Stimulated activated CD8-positive, alpha-beta memory T cell treated with anti-CD3 and anti-CD28 coated beads, Interleukin-15, amount 100 ng/mL, for 48 hours (primary cell): ENCODE measurements at places on chromosomes 12 and 14.
A peak's percentile ranks its signal among the peaks of the same experiment; 100 is the strongest.

DNA sequence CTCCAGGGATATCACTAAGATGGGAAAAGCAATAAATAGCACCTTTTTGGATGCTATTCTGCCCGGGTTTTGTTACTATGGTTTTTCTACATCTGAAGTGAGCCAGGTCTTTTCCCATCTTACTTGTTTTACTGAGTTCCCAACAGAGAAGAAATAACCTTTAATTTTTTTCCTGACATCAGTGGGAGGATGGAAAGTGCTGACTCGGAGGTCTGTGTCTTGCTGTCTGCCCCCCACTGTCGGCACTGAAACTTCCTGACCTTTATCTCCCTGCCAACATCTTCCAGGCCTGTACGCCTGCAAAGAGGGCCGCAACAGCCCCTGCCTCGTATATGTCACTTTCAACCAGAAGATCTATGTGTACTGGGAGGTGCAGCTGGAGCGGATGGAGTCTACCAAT, 11.0 kb downstream of the ITFG2 start:
- DNase-seq: no peak

DNA sequence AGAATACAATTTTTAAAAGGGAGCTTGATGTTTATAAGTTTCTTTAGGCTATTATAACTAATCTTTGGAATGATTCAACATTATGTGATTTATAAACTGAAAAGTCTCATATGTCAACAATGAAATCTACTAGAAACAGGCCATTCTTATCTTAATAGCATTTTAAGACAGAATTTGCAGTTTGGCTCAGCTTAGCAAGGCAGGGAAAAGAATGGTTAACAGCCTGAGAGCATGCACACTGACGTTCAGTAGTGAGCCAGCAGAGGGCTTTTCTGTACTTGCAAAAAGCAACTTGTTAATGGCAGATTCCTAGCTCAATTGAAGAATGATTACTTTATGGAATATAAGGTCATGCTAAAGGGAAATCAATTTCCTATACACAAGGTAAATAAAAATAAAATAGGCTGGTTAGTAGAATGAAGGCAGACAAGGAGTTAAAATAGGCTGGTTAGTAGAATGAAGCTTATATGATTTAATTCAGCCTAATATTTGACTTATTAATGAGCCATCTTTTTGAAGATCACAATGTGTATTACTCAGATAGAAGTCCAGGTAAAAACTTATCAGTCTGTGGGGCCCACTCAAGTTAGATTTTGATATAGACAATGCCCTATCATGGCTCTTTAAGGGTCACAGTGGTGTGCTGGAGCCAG, 95.9 kb downstream of the OTOGL start:
- DNase-seq: no peak

DNA sequence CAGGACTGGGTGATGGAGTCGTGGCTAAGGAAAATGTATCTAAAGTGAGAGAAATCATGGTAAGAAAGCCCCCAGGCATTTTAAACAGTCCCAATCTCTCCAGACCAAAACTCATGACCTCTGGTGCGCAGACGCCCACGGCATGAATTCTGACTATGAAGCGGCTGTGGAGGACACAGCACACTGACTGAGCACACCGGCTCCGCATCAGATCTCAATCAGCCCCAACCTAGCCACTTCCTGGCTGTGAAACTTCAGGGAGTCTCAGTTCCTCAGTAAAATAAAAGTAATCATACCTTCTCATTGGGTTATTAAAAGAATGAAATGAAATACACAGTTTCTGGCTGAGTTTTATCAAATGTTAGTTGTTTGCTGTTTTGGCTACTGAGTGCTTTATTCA, 38.7 kb downstream of the SETD3 start:
- DNase-seq: no peak

GRCh38 chr12:113142173-113142885, 6.8 kb upstream of the RASAL1 start:
- DNase-seq: no peak

- DNase-seq: no peak
Observed at GRCh38 chr14:31371646-31372045, 48.7 kb downstream of the HEATR5A start.

DNA sequence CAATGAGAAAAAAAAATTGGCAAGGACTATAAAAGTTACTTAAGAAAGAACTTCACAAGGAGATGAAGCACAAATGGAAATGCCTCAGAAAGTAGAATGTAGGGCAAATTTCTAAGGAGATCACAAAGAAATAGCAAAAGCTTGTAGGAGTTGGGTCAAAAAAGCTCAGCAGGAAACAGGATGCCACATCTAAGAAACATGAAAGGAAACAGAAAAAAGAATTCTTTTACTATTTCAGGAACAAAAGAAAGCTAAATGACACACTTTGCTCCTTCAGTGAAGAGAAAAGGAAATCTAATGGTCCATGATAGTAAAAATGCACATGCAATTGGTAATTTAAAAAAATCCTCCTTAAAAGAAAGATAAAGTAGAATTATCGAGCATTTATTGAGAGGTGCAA, 452.1 kb upstream of the GARIN6 start:
- no peak for DNase-seq

DNA sequence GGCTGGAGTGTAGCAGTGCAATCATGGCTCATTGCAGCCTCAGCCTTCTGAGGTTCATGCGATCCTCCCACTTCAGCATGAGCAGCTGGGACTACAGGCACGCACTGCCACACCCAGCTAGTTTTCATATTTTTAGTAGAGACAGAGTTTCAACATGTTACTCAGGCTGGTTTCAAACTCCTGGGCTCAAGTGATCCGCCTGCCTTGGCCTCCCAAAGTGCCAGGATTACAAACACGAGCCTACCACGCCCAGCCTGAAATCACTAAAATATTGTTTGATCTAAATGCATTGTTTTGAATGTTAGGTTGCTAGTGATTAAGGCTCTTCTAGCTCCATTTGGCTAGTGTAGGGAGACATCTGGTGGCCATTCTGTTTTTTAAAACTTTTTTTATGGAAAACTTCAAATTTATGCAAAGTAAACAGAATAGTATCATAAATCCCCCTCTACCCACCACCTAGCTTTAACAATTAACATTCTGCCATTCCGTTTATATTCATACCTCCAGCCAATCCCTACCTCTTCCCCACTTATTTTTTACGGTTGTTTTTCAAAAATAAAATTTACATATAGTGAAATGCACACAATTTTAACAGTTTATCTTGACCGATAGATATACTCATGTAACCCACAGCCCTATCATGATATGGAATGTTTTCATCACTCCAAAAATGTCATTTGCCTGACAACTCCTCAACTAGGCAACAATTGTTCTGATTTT, 37.8 kb downstream of the MYO1H start:
- no peak for DNase-seq

GRCh38 chr12:116150001-116150400, 127.5 kb downstream of the MED13L start:
- no peak for DNase-seq

- peak; percentile 50 for DNase-seq
Observed at GRCh38 chr12:9797722-9798619, 29.3 kb upstream of the KLRF1 start.
